ENCODE measurements at places on chromosomes 1 and 21.

- H3K27ac ChIP-seq: no peak overlapping the region
- no peaks in the 10 kb centered on the region for H3K36me3 ChIP-seq
- no peaks in the 10 kb centered on the region for H3K27me3 ChIP-seq
- H3K4me1 ChIP-seq: peaks cover 45% of the 10 kb centered on the region
- no peak for DNase-seq
Observed at GRCh38 chr1:58861076-58861475, 77.2 kb upstream of the JUN start.

DNA sequence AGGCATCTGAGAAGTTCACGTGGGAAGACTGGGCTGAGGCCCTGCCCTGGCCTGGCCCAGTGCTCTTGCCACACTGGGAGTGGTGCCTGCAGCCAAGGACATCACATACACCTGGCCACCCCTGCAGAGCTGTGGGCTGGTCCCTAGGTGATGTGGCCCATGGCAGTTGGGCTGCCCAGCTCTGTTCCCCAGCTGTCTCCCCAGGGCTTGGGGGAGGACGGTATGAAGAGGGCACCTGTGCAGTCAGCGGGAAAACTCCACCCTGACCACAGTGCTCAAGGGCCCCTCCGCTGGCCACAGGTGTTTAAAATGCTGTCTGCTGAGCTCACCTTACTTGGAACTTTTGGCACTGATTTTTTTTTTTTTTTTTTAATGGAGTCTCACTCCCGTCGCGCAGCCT lies 120.4 kb upstream of the SLC25A33 start:
- H3K4me3 ChIP-seq: no peak overlapping the region
- no peak for DNase-seq
- peaks cover 42% of the 10 kb centered on the region for H3K4me1 ChIP-seq
- no peak overlapping the region for H3K27ac ChIP-seq

DNA sequence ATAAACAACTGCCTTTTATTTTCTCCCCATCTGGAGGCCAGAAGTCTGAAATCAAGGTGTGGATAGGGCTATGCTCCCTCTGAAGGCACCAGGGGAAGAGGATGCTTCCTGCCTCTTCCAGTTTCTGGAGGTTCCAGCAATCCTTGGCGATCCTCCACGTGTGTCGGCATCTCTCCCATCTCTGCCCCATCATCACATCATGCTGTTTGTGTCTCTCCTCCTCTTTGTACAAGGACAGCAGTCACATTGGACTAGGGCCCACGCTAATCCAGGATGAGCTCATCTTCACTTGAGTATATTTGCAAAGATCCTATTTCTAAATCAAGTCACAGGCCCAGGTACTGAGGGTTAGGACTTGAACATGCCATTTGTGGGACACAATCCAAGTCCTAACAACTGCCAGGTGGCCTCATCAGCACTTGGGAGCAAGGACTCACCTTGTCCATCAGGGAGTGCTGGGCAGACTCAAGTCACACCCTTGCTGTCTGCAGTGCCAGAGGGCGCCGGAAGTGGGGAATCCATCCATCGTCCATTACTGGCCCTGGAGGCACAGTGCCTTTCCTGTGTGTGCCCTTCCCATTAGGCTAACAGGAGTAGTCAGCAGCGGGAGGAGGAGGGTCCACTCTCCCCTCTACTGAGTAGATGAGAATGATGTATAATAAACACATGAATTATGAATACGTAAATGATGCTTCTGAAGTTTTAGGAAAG lies 185.4 kb upstream of the AJAP1 start:
- no peak overlapping the region for H3K4me3 ChIP-seq
- H3K27me3 ChIP-seq: no peaks in the 10 kb centered on the region
- no peak for DNase-seq
- no peaks in the 10 kb centered on the region for H3K36me3 ChIP-seq

DNA sequence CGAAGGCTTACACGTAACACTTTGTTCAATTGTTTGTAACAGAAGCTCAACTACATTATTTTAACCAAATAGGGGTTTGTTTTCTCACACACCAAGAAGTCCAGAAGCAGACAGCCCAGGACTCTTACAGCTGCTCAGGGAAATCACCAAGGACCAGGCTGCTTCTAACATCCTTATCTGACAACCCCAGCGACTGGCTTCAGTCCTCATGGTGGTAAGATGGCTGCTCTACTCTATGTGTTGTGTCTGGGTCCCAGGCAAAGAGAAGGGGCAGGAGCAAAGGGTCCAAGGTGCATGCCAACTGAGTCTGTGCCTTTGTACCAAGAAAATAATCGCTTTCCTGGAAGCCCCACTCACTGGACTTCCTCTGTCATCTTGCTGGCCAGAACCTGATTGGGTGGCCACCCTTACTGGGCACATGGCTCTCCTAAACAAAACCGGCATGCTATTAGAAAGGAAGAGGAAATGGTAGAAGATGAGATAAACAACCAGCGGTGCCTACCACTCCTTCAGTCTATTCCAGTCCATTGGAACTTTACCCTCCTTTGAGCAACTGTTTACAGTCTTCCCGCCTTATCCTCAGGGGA lies 34.1 kb upstream of the LRRC8D start:
- DNase-seq: no peak
- H3K36me3 ChIP-seq: no peaks in the 10 kb centered on the region
- H3K4me1 ChIP-seq: peaks cover 9% of the 10 kb centered on the region
- H3K27ac ChIP-seq: no peak overlapping the region
- H3K27me3 ChIP-seq: no peaks in the 10 kb centered on the region
- no peak overlapping the region for H3K4me3 ChIP-seq

DNA sequence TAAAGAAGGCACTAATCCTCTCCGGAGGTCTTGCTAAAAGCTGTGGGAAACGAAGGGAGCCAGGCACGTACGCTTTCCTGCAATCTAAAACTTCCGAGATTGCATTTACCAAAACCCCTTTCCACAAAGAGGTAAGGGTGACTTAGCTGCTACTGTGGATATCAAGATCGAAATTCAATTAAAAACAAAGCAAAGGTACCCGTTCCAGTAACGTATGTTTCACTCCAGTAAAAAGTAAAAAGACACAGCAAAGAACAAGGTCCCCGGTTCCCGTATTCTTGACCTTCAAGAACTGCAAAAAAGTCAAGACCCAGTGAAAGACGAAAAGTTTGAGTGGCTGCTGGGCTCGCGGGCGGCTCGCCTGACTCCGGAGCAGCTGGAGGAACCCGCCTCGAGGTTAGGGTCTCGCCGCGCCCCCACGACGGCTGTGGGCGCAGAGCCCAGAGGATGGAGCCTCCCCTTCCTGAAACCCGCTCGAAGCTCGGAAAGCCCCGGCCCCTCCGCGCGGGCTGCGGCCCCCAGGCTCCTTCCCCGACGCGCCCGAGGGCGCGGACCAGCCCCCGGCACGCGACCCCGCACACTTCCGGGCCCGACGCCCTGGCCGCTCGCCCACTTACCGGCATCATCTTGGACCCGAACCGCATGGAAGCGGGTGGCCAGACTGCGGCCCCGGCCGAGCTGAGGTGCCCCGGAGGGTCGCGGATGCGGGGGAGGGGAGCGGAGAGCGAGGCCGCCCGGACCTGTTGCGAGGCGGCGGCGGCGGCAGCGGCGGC lies 524 bp downstream of the TP53BP2 start:
- peak overlapping the region; percentile 99 for H3K27ac ChIP-seq
- H3K27me3 ChIP-seq: peaks cover 7% of the 10 kb centered on the region
- H3K36me3 ChIP-seq: peaks cover 5% of the 10 kb centered on the region
- DNase-seq: peak; percentile 66

DNA sequence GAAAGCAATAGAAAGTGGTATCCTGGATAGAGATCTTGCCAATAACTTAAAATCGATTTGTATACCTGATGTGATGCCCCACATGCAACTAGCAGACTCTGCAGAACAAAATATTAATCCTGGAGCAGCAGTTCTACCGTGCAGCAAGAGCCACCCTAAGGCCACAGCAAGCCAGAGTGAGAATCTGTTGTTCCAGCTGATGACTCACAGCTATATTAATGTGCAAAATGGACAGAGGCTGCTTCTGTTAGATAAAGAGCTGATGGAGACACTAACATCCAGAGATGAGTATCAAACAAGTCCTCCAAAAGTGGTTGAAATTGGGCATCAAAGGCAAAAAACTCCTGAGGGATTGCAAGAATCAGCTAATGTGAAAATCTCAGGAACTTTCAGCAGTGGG lies 127.8 kb downstream of the MACF1 start:
- DNase-seq: no peak
- H3K36me3 ChIP-seq: peaks cover 14% of the 10 kb centered on the region
- no peaks in the 10 kb centered on the region for H3K27me3 ChIP-seq
- peak overlapping the region; percentile 97 for H3K27ac ChIP-seq
- H3K4me3 ChIP-seq: peak overlapping the region; percentile 61

GRCh38 chr1:110091791-110092190 lies 20.5 kb upstream of the UBL4B start:
- peaks cover 26% of the 10 kb centered on the region for H3K27me3 ChIP-seq
- H3K36me3 ChIP-seq: no peaks in the 10 kb centered on the region
- no peak overlapping the region for H3K4me3 ChIP-seq

GRCh38 chr1:24085546-24085945 lies 26.4 kb downstream of the MYOM3 start:
- H3K4me1 ChIP-seq: no peaks in the 10 kb centered on the region
- H3K4me3 ChIP-seq: no peak overlapping the region
- no peaks in the 10 kb centered on the region for H3K36me3 ChIP-seq

DNA sequence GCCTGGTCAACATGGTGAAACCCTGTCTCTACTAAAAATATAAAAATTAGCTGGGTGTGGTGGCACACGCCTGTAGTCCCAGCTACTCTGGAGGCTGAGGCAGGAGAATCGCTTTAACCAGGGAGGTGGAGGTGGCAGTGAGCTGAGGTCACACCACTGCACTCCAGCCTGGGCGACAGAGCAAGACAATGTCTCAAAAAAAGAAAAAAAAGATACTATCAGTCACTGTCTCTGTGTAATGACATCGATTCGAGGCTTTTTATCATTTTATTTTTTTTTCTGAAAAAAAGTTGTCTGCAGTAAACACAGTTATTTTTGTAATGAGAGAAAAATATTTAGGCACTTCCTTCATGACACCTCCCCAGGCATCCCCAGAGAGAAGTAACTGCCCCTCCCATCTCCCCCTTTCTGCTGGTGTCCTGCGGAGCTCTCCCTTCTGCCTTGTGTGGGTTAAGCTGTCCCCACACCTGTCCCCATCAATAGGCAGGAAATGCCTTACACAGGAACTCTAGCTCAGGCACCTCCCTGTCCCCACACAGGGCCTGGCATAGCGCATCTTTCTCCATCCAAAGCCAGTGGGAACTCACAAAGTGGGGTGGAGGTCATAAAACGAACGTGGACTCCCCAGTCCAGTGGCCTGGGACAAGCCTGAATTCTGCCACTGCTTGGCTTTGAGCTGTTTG lies 132.0 kb downstream of the SYF2 start:
- no peak overlapping the region for H3K27ac ChIP-seq
- H3K27me3 ChIP-seq: no peaks in the 10 kb centered on the region
- no peaks in the 10 kb centered on the region for H3K36me3 ChIP-seq
- DNase-seq: no peak
- peaks cover 71% of the 10 kb centered on the region for H3K4me1 ChIP-seq
